ENCODE measurements at places on chromosomes 1 and 21.

DNA sequence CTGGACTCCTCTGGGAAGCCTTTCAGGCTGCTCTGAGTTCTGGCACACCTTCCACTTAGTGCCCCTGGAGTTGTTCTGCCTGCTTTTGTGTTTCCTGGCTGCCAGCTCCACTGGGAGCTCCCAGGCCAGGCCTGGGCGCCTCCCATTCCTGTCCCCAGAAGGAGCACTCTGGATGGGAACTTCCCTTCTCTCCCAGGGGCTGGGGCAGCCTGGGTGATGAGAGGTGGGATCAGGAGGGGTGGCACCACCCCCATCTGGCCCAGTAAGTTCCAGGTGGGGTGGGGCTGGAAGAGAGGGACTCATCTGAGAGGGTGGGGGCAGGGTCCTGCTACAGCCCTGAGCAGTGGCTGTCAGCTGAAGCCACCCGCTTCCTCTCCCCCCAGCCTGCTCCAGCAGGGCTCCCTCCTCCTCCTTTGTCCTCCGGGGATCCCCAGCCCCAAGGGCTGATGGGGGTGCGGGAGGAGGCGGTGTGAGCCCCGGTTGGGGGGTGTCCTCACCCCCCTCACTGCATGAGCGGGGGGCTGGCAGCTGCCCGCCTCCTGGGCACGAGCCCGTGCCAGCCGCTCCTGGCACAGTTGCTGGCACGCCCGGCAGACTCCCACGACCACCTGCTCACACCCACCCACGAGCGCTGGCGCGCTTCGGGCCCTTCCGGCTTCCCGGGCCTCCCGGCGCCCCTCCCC lies 4.7 kb downstream of the FOXO6 start:
- no peak for DNase-seq

DNA sequence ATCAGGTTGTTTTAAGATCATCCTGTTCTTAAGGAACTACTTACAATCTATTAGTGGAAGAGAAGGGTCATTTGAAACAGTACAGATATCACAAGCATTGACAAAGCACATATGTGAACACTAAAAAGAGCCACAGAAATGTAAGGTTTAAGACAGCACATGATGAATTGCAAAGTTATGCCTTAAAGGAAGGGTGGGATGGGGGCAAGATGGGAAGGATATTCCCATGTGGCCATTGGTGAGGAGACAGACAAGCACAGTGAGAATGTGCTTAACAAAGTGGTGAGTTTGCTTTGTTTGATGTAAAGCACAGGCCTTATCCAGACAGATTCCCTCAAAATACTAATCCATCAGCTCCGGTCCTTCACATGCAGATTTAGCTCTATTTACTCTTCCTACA lies 151.6 kb upstream of the IVNS1ABP start:
- no peak for DNase-seq

- DNase-seq, result no peak
Observed at GRCh38 chr1:236150986-236151385, 8.6 kb downstream of the GPR137B start.

DNA sequence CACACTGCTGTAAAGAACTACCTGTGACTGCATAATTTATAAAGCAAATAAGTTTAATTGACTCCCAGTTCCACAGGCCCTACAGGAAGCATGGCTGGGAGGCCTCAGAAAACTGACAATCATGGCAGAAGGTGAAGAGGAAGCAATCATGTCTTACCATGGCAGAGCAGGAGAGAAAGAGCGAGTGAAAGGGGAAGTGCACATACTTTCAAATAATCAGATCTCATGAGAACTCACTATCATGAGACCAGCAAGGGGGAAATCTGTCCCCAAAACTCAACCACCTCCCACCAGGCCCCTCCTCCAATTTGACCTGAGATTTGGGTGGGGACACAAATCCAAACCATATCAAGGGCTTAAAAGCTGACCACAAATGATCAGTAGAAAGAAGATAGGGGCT lies 493.2 kb downstream of the PTPRC start:
- no peak for DNase-seq

GRCh38 chr1:62178372-62178771 lies 16.3 kb upstream of the L1TD1 start:
- no peak for DNase-seq

- no peak for DNase-seq
Observed at GRCh38 chr1:222097588-222097987, 355.7 kb upstream of the DUSP10 start.

GRCh38 chr1:180425952-180426351 lies 76.4 kb downstream of the ACBD6 start:
- no peak for DNase-seq

GRCh38 chr1:183304440-183305107 lies 113.6 kb downstream of the NMNAT2 start:
- no peak for DNase-seq

DNA sequence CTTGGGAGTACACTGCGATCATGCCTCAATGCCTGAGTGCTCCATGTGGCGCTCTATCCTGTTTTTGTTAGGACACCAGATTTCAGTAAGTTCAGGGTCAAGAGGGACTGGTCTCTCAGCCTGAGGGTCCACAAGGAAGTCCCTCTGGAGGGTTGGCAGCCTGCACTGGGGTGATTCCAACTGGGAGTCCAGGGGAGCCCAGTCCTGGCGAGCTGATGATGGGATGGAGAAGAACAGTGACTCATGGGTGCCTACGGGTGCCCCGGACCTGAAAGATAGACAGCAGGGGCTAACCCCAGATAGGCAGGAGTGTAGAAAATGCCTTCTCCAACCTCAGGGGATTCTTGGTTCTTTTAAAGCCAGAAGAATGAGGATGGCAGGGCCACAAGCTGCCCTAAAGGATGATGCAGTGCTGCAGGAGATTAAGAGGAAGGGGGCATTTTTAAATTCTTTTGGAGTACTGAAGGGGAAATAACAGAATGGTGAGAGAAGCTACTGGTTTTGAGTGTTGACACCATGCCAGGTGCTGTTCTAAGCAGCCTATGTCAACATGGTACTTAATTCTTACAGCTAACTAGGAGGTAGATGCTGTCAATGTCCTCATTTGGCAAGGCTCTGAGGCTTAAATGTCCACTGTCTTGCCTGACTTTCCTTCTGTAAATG lies 68.4 kb upstream of the TLR5 start:
- no peak for DNase-seq

DNA sequence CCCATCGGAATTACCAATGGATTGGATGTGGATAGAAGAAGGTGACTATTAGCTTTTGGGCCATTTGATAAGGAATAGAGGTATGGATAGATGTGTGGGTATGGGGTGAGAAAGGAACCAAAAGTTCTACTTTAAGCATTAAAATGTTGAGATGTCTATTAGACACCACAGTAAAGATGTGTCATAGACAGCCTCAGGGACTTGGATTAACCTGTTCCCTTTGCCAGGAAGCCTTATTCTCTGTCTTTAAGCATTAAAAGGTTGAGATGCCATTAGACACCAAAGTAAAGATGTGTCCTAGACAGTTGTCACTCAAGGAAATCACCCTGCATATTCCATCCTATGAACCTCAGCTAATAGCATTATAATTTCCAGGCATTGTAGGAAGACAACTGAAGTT lies 11.0 kb upstream of the DENND1B start:
- DNase-seq, result no peak

GRCh38 chr1:95095833-95096217 lies 21.3 kb upstream of the TLCD4 start:
- DNase-seq, result no peak

- no peak for DNase-seq
Observed at GRCh38 chr1:166485620-166486019, 318.8 kb upstream of the FAM78B start.

GRCh38 chr1:175870217-175870616 lies 126.8 kb upstream of the TNR start:
- DNase-seq, result no peak

DNA sequence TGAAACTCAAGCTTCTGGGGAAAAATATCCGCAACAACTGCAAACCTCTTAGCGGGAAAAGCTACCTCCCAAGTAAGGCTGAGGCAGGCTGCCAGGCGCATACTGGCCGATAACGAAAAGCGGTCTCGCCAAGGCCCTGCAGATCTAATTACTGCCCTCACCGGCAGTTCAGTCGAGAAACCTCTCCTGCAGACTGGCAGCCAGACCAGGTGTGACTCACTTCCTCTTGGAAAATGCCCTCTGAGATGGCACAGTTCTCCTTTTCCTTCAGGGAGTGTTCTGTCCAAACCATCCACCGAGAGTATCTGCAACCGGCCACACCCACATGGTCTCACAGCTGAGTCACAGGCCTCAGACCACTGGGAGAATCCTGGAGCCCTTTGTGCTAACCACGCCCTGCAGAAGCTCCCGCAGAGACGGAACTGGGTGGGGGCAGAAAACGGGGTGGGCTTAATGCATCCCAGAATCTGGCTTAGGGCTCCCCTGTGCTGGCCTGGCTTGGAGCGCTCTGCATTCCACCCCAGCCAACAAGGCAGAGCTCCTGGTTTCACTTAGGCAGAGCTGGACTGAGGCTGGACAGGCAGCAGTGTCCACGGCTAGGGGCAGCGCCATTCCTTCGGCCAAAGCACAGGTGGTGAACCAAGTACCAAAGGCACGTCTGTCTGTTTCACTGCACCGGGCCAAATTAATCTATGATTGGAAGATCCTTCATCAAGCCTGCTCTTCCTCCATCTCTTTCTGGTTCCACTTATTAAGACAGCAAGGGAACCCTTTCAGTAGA lies 1.2 kb downstream of the S100A10 start:
- peak; percentile 19 for DNase-seq

GRCh38 chr1:220691053-220691684 lies 1.0 kb downstream of the C1orf115 start:
- DNase-seq, result no peak

DNA sequence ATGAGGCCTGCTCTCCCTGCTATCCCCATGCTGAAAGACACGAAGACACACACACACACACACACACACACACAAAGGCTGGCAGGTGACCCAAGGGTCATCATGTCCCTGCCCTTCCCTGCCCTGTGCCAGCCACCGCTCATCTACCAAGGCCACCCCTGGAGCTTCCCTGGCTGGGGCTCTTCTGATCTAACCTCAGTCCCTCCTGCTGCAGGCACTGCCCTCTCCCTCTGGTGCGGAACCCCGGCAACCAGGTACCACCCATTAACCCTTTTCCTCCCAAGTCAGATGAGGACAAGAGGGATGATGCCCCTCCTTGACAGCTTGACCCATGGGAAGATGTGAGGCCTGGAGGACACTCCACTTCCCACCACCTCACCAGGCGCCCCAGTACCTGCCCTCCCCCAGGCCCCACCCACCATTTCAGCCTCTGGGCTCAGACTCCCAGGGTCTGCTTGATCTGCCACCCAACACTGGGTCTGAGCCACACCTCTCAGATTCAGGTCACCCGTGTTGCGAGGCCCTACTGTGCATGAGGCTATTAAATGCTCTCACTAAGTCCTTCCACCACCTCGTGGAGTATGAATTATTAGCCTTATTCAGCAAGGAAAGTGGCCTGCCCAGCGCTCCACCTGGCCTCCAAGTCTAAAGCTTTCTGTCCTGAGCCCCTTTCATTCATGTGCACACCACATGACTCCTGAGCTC lies 2.5 kb downstream of the SDC3 start:
- no peak for DNase-seq

GRCh38 chr1:201655910-201656309 lies 117.0 kb downstream of the NAV1 start:
- DNase-seq, result no peak

DNA sequence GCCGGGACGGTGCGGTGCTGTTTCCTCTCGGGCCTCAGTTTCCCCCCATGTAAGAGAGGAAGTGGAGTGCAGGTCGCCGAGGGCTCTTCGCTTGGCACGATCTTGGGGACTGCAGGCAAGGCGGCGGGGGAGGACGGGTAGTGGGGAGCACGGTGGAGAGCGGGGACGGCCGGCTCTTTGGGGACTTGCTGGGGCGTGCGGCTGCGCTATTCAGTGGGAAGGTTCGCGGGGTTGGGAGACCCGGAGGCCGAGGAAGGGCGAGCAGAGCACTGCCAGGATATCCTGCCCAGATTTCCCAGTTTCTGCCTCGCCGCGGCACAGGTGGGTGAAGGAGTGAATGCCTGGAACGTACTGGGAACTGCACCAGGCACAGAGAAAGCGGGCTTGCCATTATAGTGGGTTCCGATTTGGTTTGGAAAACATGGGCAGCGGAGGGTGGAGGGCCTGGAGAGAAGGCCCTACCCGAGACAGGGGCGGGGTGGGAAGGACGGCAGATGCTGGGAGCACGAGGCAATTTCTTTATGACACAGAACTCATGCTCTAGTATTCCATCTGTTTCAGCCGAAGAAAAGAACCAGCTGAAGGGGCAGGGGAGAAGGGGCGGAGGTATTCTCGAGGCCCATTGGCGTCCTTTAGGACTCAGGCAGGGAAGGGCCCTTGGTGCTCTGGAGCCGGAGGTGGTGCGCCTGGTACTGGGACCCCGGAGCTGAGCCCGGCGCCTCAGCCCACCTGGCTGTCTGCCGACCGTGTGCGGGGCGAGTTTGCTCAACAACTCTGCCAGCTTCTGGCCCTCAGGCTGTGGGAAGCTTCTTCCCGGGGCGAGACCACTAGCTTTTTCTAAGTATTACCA lies 960 bp downstream of the PCSK9 start:
- no peak for DNase-seq

DNA sequence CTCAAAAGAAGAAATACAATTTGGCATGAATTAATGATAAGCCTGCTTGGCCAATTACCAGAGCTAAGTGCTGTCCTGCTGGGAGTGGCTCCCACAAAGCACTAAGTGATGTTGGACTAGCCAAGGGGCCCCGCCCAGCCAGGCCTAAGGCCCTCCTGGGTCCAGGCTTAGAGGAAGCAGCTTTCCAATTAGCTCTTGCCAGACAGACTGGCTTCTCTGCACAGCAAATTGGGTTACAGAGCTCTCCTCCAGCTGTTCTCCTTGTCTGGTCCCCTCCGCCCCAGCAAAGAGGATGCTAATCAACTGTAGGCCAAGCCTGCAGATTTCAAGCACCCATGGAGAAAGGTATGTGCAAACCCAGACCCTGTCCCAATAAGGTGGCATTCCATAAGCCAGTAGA lies 151.9 kb downstream of the DMRTA2 start:
- no peak for DNase-seq

GRCh38 chr1:174789399-174789798 lies 210.3 kb upstream of the CACYBP start:
- DNase-seq, result no peak

DNA sequence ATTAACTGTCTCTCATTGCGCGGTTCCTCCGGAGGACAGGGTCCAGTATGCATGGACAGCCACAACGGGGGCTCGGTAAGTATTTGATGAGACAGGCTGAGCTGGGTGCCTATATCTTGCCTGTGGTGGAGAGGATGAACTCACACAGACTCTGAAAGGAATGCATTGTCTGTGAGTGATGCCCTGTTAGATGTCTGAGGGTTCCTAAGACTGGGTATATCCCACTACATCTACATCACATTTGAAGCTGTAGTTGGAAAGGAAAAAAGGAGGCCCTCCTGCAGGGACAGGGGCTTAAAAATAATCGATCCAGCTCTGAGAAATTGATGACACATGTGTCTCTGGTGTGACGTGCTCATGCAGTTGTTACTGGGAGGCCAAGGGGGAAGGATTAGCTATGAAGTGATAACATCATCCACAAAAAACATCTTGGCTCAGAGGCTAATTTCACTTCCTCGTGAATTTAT lies 1.9 kb downstream of the ADARB1 start:
- DNase-seq, result peak; percentile 22

GRCh38 chr1:156711011-156711817 lies 5.8 kb upstream of the CRABP2 start:
- DNase-seq, result no peak
